SJCRH30 (cell line): ENCODE measurements at places on chromosomes 4 and X. TPM values are rescaled to one million over a fixed set of nuclear protein-coding genes. Genes with fewer than 3 reads are reported as not detected.

DNA sequence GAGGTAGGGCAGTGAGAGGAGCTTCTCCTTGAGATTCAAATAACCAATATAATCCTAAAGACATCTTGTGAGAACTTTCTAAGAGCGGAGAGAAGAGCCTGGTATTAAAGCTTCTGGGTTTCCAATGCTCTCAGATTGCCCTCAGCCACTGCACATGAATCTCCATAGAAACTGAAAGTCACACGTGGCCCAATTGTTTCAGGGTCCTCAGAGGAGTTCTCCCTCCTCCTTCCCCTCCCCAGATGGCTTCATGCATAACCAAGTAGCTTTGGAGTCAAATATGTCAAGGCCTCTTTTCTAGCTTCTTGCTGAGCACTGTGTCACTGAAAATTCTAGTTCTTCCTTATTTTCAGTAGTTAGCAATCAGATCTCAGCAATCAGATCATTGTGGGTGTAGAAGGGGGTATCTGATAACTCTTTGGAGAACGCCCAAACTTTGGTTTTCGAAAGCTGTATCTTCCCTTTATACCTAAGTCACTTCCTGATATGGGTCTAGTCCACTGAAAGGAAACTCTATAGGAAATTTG, 2.2 kb downstream of the BTK start:
- no peak for DNase-seq
- H3K27ac ChIP-seq, result no peak overlapping the region
- H3K4me1 ChIP-seq, result no peaks in the 10 kb centered on the region
- H3K4me3 ChIP-seq, result no peak overlapping the region

- H3K36me3 ChIP-seq, result no peaks in the 10 kb centered on the region
- DNase-seq, result no peak
- H3K27ac ChIP-seq, result no peak overlapping the region
These were observed 178.2 kb downstream of the HS3ST1 start for GRCh38 chr4:11250510-11250909.

GRCh38 chr4:119010909-119011606, 122.4 kb downstream of the SYNPO2 start:
- H3K4me1 ChIP-seq, result peaks cover 9% of the 10 kb centered on the region
- no peaks in the 10 kb centered on the region for H3K36me3 ChIP-seq
- no peaks in the 10 kb centered on the region for H3K27me3 ChIP-seq
- H3K27ac ChIP-seq, result no peak overlapping the region
- DNase-seq, result peak; percentile 84

GRCh38 chr4:116070283-116070682, 956.9 kb upstream of the NDST4 start:
- H3K4me3 ChIP-seq, result no peak overlapping the region
- no peaks in the 10 kb centered on the region for H3K36me3 ChIP-seq
- DNase-seq, result no peak
- H3K27ac ChIP-seq, result no peak overlapping the region

- H3K36me3 ChIP-seq, result no peaks in the 10 kb centered on the region
- H3K4me1 ChIP-seq, result no peaks in the 10 kb centered on the region
- no peaks in the 10 kb centered on the region for H3K27me3 ChIP-seq
- no peak for DNase-seq
- no peak overlapping the region for H3K4me3 ChIP-seq
- H3K27ac ChIP-seq, result no peak overlapping the region
These were observed 35.8 kb downstream of the PDE5A start for GRCh38 chr4:119592830-119593229.

DNA sequence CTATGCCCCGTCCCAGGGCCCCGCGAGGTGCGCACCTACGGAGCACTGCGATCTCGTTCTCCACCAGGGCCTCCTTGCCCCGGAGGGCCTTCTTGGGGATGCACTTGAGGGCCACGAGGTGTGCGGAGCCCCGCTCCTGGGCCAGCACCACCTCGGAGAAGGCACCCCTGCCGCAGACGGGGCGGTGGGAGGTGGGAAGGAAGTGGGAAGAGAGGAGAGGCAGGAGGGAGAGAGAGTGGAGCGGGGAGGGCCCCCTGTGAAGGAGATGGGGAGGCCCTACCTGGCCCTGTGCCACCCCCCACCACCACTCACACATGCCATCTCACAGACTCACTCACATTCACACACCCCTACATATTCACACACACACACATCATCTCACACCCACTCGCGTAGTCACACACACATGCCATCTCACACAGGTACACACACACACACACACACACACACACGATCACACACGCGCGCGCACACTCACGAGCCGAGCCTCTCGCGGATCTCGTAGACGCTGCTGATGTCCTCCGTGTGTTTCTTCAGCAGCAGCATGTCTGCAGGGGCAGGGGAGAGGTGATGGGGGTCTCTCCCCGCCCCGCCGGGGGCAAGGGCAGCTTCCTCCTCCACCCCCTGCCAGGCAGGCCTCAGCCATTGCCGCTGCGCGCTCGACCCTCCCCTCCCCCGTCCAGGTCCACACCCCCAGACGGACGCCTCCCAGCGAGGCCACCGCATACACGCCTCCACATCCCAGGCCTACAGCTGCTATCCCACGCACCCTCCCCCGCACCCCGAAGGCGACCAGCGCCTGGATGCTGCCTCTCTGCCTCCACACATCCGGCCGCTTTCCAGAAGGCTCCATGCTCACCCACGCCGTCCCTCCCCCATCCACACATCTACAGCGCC, 834 bp downstream of the PNCK start:
- no peak for DNase-seq
- H3K27ac ChIP-seq, result no peak overlapping the region
- H3K36me3 ChIP-seq, result no peaks in the 10 kb centered on the region
- no peak overlapping the region for H3K4me3 ChIP-seq

DNA sequence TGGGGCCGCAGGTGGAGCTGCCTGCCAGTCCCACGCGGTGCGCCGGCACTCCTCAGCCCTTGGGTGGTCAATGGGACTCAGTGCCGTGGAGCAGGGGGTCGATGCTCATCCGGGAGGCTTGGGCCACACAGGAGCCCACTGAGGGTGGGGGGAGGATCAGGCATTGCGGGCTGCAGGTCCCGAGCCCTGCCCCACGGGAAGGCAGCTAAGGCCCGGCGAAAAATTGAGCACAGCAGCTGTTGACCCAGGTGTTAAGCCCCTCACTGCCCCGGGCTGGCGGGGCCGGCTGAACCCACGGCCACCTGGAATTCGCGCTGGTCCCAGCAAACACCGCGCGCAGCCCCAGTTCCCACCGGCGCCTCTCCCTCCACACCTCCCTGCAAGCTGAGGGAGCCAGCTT, 26.1 kb downstream of the VCX2 start:
- H3K27me3 ChIP-seq, result no peaks in the 10 kb centered on the region
- no peak for DNase-seq
- no peak overlapping the region for H3K27ac ChIP-seq
- H3K4me3 ChIP-seq, result no peak overlapping the region
- H3K4me1 ChIP-seq, result no peaks in the 10 kb centered on the region

GRCh38 chrX:31298916-31299315, 227.1 kb upstream of the FTHL17 start:
- H3K27ac ChIP-seq, result no peak overlapping the region
- no peak for DNase-seq
- H3K36me3 ChIP-seq, result no peaks in the 10 kb centered on the region
- H3K4me3 ChIP-seq, result no peak overlapping the region

GRCh38 chr4:181350615-181351415, 892.4 kb upstream of the TENM3 start:
- H3K27me3 ChIP-seq, result no peaks in the 10 kb centered on the region
- no peaks in the 10 kb centered on the region for H3K36me3 ChIP-seq
- no peaks in the 10 kb centered on the region for H3K4me1 ChIP-seq
- no peak overlapping the region for H3K4me3 ChIP-seq

GRCh38 chr4:52614241-52614640, 44.9 kb downstream of the USP46 start:
- DNase-seq, result no peak
- no peak overlapping the region for H3K27ac ChIP-seq
- peaks cover 20% of the 10 kb centered on the region for H3K36me3 ChIP-seq
- H3K27me3 ChIP-seq, result no peaks in the 10 kb centered on the region
- no peak overlapping the region for H3K4me3 ChIP-seq

GRCh38 chr4:41683326-41683725, 65.2 kb downstream of the PHOX2B start:
- peaks cover 81% of the 10 kb centered on the region for H3K36me3 ChIP-seq
- no peak overlapping the region for H3K27ac ChIP-seq
- H3K27me3 ChIP-seq, result no peaks in the 10 kb centered on the region
- no peak for DNase-seq
- H3K4me1 ChIP-seq, result peaks cover 5% of the 10 kb centered on the region; the same call in 1 of the 2 replicates

DNA sequence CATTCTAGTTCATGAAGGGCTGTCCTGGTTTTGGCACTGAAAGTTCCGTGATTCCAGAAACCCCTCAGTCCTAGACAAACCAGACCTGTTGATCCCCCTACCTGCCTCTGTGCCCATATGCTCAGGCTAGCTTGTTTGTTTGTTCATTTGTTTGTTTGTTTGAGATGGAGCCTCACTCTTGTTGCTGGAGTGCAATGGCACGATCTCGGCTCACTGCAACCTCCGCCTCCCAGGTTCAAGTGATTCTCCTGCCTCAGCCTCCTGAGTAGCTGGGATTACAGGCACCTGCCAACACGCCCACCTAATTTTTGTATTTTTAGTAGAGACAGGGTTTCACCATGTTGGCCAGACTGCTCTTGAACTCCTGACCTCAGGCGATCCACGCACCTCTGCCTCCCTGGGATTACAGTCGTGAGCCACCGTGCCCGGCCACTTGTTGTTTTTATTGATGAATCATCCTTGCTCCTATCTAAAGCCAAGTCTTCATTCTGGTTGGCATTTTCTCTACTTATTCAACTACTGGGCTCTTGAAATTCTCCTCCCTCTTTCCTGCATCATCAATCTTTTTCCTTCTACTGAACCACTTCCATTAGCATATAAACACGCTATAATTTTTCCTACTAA, 86.3 kb upstream of the BMP2K start:
- H3K36me3 ChIP-seq, result no peaks in the 10 kb centered on the region
- DNase-seq, result no peak
- H3K4me3 ChIP-seq, result no peak overlapping the region
- H3K27me3 ChIP-seq, result no peaks in the 10 kb centered on the region
- H3K4me1 ChIP-seq, result peaks cover 4% of the 10 kb centered on the region; the same call in 1 of the 2 replicates

DNA sequence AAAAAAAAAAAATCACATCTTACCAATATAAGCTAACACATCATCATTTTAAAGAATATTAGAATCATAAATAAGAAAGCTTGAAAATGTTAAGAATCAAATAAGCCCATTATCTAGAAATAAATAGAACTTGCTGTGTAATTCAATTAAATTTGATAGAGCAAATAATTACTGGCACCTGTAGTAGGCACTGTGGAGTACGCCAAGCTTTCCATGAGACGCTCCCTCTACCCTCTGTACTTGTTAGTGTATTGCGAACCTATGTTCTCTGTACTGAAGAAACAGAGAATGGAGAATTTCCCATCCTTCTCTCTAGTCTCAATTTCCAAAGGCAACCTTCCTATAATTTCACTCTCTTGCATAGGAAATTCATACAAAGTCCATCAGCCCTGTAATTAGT, 61.7 kb upstream of the HAND2 start:
- DNase-seq, result no peak
- H3K36me3 ChIP-seq, result no peaks in the 10 kb centered on the region
- no peaks in the 10 kb centered on the region for H3K4me1 ChIP-seq
- H3K4me3 ChIP-seq, result no peak overlapping the region
- no peaks in the 10 kb centered on the region for H3K27me3 ChIP-seq
- H3K27ac ChIP-seq, result no peak overlapping the region

DNA sequence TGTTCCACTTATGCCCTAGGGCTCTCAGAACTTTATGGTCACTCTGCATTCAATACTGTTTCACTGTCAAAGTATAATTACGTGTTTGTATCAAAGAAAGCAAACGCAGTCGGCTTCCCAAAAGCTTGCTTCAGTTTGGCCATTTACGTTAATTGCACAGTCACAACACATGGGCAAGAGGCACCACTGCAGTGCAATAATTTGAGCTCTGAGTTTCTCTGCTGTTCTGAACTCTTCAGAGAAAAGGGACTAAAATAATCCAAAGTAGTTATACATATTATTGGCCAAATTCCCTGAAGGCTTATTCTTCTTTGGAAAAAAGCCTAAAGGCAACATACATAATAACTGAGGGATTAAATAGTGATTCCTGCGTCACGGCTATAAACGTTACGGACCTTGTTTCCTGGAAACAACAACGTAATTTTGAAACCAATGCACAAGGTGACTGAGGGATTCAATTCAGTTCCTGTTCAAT, 51.3 kb downstream of the RNF150 start:
- peaks cover 38% of the 10 kb centered on the region for H3K4me1 ChIP-seq
- peak; percentile 81 for DNase-seq
- H3K36me3 ChIP-seq, result no peaks in the 10 kb centered on the region
- peak overlapping the region; percentile 71 for H3K27ac ChIP-seq
- H3K27me3 ChIP-seq, result no peaks in the 10 kb centered on the region

DNA sequence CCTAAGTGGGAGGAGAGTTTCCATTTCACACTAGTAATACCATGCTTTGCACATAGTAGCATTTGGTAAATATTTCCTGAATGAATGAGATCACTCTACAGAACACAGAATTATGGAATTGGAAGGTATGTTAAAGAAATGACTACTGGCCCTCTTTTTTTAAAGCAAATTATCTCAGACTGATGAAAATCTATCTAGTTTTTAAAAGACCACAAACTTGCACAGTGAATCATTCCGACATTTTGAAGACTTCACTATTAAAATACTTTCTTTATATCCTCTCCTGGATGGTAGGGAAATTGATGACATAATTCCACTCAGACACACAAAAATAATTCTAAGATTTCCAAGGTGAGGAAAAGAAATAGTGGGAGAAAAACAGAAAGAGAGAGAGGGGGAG, 68.4 kb upstream of the ETNPPL start:
- no peak for DNase-seq
- H3K36me3 ChIP-seq, result no peaks in the 10 kb centered on the region
- H3K27ac ChIP-seq, result no peak overlapping the region
- H3K4me3 ChIP-seq, result no peak overlapping the region
- peaks cover 32% of the 10 kb centered on the region for H3K4me1 ChIP-seq

DNA sequence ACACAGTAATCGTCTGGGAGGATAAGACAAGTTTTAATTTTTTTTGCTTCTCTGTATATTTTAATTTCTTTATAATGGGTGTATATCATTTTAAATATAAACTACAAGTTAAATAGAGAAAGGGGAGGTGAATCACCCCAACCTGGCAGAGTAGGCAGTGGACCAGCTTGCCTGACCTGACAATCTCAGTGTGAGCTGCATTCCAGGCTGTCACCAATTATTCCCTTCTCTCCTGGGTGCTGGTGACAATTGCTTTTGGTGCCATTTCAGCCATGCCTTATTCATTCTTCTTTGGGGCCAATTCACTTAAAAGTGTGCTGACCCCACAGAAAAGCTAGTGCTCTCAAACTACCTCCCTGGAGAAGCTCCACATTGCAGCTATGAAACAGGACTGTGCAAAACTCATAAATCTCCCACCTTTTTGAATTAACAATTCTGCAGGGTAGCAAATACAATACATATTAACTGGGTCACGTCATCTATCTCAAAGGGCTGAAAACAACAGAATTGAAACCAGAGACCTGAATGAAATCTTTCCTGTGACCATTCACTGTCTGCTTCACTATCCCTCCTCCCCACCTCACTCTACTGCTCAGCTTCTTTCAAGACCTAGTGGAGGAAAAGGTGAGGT, 359.0 kb downstream of the HS3ST1 start:
- H3K27me3 ChIP-seq, result no peaks in the 10 kb centered on the region; the same call in 1 of the 2 replicates
- DNase-seq, result no peak
- H3K4me1 ChIP-seq, result no peaks in the 10 kb centered on the region
- no peak overlapping the region for H3K27ac ChIP-seq

ATP2B3 gene
- 0.05 and 0.06 TPM in 2 replicates for total RNA-seq

MAGEB17 gene
- total RNA-seq, result 0.06 and 0.20 TPM in 2 replicates

AFM gene
- not detected in 2 replicates for total RNA-seq

CTAG2 gene
- total RNA-seq, result 4.1 and 4.2 TPM in 2 replicates

SORBS2 gene
- total RNA-seq, result not detected in 2 replicates

DIPK2B gene
- not detected in 2 replicates for total RNA-seq
